H4 (cell line): ENCODE measurements at places on chromosomes 13 and 19. TPM values are rescaled to one million over a fixed set of nuclear protein-coding genes. Genes with fewer than 3 reads are reported as not detected.
A peak's percentile ranks its signal among the peaks of the same experiment; 100 is the strongest.

DNA sequence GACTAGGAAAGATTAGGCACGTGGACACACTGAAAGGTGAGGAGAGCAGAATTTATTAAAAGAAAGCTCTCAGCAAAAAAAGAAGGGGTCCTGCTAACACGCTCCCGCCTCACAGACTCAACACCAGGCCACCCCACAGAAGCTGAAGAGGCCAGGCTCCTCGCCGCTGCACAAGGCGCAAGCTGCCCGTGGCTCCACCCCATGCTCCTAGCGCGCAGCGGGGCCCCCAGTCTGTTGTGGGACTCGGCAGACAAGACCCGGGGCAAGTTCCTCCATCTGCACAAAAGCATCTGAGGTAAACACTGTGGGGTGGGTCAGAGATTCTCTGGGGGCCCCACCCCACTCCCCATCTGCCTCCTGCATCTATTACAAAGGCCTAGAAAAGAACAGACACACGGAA is 1462.4 kb downstream of the EFNB2 start:
- DNase-seq: no peak

DNA sequence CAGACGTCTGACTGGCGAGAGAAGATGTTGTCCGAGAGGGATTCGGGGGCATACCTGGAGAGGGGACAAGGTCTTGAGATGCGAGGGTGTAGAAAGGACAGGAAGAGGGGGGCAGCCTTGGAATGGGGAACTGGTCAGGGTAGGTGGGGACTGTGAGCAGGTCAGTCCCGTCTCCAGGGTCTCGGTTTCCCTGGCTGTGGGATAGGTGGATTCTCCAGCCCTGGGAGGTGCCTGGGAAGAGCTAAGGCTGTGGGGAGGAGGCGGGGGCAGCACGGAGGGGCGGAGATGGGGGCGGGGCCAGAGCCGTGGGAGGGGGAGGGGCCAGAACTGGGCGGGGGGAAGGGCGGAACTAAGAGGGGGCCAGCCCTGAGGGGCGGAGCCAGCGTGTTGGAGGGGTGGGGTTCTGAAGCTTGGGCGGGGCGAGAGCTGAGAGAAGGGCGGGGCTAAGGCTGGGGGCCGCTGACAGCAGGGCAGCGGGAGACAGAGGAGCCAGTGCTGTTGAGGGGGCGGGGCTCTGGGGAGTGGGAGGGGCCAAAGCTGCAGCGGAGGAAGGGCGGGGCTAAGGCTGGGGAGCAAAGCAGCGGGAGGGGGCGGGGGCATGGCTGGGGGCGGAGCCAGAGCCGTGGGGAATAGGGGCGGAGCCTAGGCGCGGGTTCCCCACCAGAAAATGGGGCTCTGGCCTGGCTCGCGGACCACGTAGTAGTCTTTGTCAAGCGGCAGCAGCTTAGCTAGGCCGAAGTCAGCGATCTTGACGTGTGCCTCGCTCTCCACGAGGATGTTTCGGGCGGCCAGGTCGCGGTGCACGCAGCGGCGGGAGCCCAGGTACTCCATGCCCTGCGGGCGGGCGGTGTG is 9.5 kb upstream of the INSL3 start:
- DNase-seq: peak; percentile 54

- DNase-seq: no peak
These were observed at the start of gene NLRP11 for GRCh38 chr19:55831846-55832245. TSS of gene NLRP11 (minus strand) at chr19:55831999. CDS start at chr19:55818174, 13,825 bp downstream.

GRCh38 chr13:98428256-98428966 is 148.5 kb downstream of the STK24 start:
- no peak for DNase-seq

- DNase-seq: no peak
These were observed 31.3 kb upstream of the ASF1B start for GRCh38 chr19:14167576-14168138.

The ZNF471 gene
- total RNA-seq: 1.4 and 1.6 TPM in 2 replicates

- no peak for DNase-seq
These were observed 172.7 kb downstream of the KLF5 start for GRCh38 chr13:73231471-73231870.

- peak; percentile 67 for DNase-seq
These were observed 343.6 kb downstream of the FGF9 start for GRCh38 chr13:22014469-22014868.

GRCh38 chr13:21696865-21697448 is 26.1 kb downstream of the FGF9 start:
- no peak for DNase-seq

The C19orf81 gene
- total RNA-seq: 5.0 and 5.3 TPM in 2 replicates
